ENCODE measurements at places on chromosomes 16 and 17.

GRCh38 chr16:67329901-67330300, 3.3 kb downstream of the LRRC36 start:
- no peak for DNase-seq

- no peak for DNase-seq
Observed at GRCh38 chr17:2701996-2702741, 9.4 kb downstream of the CLUH start.

DNA sequence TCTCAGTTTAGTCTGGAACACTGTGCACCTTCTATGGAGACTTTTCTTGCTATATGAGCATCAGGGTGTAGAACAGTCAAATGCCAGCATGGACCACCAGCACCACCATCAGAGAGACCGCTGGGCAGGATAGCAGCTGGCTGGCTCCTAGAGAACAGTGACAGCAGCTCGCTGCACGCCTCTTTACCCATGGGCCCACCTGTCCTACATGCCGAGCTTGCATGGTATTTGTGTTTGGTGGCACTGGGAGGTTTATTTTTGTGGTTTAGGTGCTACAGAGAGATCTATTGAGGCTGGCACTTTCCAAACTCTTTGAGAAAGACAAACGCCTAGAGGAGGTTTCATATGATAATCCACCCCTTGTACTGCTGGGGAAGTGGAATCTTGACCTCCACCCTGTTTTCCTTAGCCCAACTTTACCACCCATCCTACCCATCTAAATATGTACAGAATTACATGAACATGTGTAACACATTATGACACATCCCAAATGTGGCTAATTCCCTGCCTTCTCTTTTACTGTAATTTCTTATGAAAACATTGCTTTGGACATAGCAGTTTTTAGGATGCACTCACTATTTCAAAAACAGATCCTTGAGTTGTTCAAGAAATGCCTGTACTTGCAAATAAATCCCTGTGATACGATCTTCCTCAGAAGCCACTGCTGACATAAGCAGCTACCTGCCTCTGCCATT, 46.3 kb downstream of the COG7 start:
- no peak for DNase-seq

- DNase-seq: no peak
Observed at GRCh38 chr16:89981414-89981813, 32.9 kb downstream of the DEF8 start.

- no peak for DNase-seq
Observed at GRCh38 chr17:21183468-21183867, 30.5 kb downstream of the TMEM11 start.

GRCh38 chr17:76626442-76626841, 17.1 kb downstream of the ST6GALNAC1 start:
- DNase-seq: no peak

DNA sequence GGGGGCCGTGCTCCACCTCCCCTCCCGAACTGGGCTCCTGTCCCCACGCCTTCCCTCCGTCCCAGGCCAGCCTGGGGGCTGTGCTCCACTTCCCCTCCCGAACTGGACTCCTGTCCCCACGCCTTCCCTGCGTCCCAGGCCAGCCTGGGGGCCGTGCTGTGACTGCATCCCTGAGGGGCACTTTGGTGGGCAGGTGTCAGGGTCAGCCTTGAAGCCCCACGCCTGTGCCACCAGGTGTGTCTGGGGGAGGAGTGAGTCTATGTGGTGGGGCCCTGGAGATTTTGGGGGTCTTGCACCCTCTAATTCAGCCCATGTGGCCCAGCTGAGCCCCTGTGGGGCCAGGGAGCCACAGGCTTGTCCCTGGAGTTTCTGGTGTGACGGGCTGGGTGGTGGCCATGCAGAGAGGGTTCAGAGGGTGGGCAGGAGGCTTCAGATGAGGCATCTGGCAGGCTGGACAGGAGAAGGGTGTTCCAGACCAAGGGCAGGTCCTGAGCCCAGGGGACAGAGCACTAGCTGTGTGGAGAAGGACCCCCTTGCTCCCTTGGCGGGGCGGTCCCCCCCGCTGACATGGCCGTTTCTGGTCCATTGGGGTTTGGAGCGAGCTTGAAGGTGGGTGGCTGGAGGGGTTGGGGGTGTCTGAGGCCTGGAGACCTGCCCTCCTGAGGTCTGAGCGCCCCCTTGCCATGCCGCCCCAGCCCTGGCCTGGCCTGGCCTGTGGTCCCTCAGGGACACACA, 8.2 kb downstream of the NHERF2 start:
- no peak for DNase-seq

GRCh38 chr17:30091771-30092170, 24.8 kb upstream of the NSRP1 start:
- DNase-seq: no peak

DNA sequence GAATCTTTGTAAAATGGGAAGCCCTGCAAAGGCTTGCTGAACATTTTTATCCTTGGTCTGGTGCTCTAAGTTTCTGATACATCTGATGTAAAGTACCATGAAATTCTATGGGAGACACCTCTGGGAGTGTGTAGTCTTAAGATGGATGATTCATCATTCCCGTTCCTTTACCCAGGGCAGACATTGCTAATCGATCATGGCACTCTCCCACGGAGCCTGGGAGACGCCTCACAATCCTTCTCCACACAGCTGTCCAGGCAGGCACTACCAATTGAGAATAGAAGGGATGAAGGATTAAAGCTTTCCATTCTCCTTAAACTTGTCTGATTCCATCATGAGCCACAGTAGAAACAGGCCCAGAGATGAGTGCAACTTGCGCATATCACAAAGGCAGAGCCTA, 144.8 kb downstream of the GSG1L start:
- no peak for DNase-seq

- DNase-seq: no peak
Observed at GRCh38 chr17:29566473-29567303, at the start of gene ABHD15. Gene ABHD15, minus strand, starts transcription at chr17:29567037. Its CDS starts 71 bp downstream, at chr17:29566966.

DNA sequence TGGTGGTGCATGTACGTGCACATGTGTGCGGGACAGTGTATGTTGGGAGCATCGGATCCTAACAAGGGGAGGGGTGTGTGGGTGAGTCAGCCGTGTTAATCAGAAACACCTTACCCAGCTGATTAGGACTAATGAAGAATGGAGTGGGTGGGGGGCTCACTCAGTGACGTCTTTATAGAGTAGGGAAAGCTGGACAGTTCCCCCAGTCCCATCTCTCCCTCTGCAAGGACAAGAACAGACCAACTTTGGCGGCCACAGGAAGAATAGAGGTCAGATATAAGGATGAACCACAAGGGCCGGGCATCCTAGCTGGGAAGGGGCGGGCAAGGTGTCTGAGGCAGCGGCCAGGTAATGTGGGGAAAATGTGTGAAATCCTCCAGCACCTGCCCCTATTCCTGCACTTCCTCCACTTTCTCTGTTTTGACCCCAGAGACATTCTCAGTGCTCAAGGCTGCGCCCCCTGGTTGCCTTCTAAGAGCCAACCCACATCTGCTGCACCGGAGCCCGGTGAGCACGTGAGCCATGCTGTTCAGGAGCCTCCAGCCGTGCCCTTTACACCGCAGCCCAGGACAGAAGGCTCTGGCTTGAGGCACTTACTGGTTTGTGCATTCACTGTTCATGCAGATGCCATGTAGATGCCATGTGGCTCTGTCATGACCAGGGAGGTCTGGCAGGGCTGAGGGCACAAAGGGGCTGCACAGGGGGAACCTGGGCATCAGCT, 18.9 kb upstream of the TBX21 start:
- DNase-seq: no peak

- DNase-seq: no peak
Observed at GRCh38 chr17:29791336-29792080, 138.5 kb downstream of the SSH2 start.

- DNase-seq: no peak
Observed at GRCh38 chr17:48462946-48463345, 32.9 kb upstream of the SKAP1 start.

DNA sequence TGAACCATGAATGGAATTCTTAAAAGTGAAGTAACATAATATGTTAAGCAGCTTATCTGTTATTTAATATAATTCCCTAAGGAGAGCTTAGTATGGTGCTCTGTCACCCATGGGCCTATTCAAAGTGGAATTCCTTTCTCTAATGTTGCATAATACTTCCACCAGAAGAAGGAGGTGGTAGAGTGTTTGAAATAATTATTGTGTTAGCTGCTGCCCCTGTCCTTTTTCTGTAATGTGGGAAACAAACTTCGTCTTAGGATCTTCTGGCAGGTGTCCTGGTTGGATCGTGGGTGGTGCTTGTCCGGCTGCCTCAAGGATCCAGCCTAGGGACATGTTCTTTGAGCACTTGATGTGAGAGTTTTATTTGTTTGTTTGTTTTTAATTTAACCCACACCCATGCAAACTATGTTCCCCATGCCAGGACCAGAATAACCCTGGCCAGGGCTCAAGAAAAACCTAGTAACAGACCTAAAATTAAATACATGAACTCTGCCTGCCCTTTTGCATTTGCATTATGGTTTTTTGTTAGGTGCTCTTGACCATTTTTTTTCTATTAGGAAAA, 46.1 kb downstream of the ZNRF1 start:
- no peak for DNase-seq

- DNase-seq: no peak
Observed at GRCh38 chr16:84443166-84443802, 61.2 kb downstream of the MEAK7 start.
